ENCODE measurements at places on chromosomes 4 and X. TPM values are rescaled to one million over a fixed set of nuclear protein-coding genes. Genes with fewer than 3 reads are reported as not detected.

Gene MAPK10
- total RNA-seq = 39.9 TPM

Gene INTS6L
- 3.5 TPM for total RNA-seq

Gene SUPT20HL2
- total RNA-seq = not detected

Gene CDS1
- total RNA-seq = 0.47 TPM

Gene CT45A8
- not detected for total RNA-seq

Gene RPL36A
- total RNA-seq = 648 TPM

Gene ADH1B
- 104 TPM for total RNA-seq

Gene PRRG1
- 9.1 TPM for total RNA-seq

Gene FGG
- total RNA-seq = not detected

Gene FGF5
- 2.7 TPM for total RNA-seq

Gene NAP1L2
- total RNA-seq = 3.5 TPM

Gene CXCL6
- total RNA-seq = 14.3 TPM

Gene PDE6B
- 0.63 TPM for total RNA-seq

Gene CFAP47
- under 0.01 TPM for total RNA-seq

Gene GALNTL6
- not detected for total RNA-seq
